ENCODE measurements at places on chromosomes 6 and 20. TPM values are rescaled to one million over a fixed set of nuclear protein-coding genes. Genes with fewer than 3 reads are reported as not detected.

DNA sequence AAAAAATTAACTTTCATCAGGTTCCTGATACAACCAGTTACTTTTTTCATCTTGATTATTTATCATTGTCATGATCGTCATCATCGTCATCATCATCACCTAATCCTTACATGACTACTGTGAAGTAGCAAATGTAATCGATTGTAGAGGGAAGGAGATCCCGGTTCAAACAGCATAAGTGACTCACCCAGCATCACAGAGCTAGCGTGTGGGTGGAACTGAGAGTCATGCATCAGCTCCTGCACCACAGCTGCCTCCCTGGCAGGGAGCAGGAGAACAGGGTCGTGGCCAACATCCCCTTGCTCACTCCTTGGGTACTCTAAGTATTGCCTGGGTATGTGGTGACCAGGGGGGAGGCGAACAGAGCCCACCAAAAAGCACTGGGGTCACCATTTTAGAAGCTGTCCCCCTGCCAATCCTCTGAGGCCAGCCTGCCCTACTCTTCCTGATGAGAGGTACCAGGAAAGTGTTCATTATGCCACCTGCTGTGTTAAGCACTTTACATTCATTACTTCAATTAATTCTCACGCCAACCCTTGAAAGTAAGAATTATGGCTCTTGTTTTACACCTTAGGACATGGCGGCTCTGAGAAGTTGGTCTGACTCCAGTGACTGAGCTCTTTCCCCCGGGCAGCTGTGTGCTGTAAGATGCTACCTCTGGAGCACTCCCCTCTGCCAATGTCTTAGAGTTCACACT lies 425.2 kb downstream of the CD83 start:
- H3K27me3 ChIP-seq, result no peaks in the 10 kb centered on the region
- no peak overlapping the region for H3K27ac ChIP-seq
- no peaks in the 10 kb centered on the region for H3K4me1 ChIP-seq
- H3K36me3 ChIP-seq, result no peaks in the 10 kb centered on the region
- no peak overlapping the region for H3K4me3 ChIP-seq
- DNase-seq, result no peak

DNA sequence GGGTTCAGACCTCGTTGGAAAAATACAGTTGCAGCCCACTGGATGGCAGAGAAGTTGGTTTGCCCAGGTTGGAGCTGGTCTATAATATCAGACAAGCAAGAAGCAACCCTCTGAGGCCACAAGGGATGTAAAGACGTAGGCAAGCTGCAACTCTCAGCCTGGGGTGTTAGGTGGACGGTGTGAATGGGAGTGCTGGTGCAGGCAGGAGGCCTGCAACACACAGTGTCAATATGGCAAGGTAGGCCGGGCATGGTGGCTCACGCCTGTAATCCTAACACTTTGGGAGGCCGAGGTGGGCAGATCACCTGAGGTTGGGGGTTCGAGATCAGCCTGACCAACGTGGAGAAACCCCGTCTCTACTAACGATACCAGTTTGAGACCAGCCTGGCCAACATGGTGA lies 10.5 kb downstream of the VPS16 start:
- no peaks in the 10 kb centered on the region for H3K27me3 ChIP-seq
- no peak overlapping the region for H3K4me3 ChIP-seq
- no peak overlapping the region for H3K27ac ChIP-seq
- H3K4me1 ChIP-seq, result peaks cover 7% of the 10 kb centered on the region
- H3K36me3 ChIP-seq, result no peaks in the 10 kb centered on the region

The SEL1L2 gene
- total RNA-seq, result not detected

The HTR1E gene
- not detected for total RNA-seq

The NRSN1 gene
- total RNA-seq, result not detected
